GM03348 (cell line): ENCODE measurements at places on chromosomes 13 and 19.
A peak's percentile ranks its signal among the peaks of the same experiment; 100 is the strongest.

- no peak for DNase-seq
Observed at GRCh38 chr19:8366961-8367326, 3.0 kb downstream of the ANGPTL4 start.

- DNase-seq = no peak
Observed at GRCh38 chr19:46209051-46209450, 20.5 kb upstream of the IGFL1 start.

GRCh38 chr13:107395927-107396662, 819.2 kb downstream of the LIG4 start:
- no peak for DNase-seq

- no peak for DNase-seq
Observed at GRCh38 chr19:5321851-5322681, 18.5 kb downstream of the PTPRS start.

DNA sequence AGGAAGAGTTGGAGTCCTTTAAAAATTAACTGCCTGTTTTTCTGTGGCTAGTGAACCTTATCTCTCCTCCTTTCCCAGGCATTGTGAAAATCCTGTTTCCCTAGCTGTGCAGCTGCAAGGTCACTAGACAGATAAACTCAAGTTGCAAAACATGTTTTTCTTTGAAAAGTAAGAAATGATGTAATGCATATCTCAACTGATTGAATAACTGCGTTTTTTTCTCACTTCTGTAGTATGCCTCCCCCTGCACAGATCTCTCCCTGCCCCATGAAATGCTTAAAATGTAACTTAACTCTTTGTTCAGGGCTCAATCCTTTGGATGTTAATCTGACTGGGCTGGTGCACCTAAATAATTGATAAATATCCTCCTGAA, 27.7 kb upstream of the CYSLTR2 start:
- no peak for DNase-seq

- no peak for DNase-seq
Observed at GRCh38 chr19:6873708-6874431, 13.5 kb upstream of the ADGRE1 start.

DNA sequence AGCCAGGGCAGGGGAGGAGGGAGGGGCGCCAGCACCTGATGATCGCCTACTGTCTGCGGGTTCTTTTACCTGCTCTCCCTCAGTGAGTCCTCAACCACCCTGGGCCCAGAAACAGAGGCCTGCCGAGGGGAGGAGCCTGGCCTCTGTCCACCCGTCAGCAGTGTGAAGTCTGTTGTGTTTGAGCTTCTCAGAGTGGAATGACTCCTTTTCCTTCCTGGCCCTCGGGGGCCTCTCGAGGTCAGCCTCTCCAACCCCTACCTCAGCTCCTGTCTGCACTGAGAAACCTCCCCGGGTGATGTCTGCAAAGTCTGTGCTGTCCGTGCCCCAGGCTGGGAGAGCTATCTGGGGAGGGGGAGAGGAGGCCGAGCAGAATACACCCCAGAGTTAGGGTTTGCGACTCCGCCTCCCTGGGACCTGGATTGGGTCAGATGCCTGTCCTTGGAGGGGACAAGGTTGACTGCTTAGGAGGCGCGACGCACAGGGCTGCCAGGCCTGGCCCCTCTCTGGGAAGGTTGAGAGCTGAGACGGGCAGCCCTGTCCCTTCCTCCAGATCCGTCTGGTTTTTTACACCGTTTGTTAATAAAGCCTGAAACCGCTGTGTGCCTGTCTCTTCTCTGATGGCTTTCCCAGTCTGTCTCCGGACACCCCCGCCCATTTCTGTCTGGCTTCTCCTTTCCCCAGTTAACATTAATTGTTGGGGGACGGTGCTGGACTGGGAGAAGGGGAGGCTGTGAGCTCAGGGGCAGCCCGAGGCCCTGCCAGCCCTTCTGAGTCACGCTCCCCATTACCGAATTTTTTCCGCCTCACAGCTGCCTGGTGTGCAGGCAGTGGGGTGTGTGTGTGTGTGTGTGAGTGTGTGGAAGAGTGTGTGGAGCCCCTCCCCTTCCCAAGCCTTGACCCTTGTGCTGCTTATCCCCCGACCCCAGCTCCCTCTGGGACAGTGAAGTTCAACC, 989 bp upstream of the SSC5D start:
- DNase-seq = peak; percentile 92

- peak; percentile 60 for DNase-seq
Observed at GRCh38 chr19:49327878-49328544, 3.0 kb upstream of the SLC6A16 start.

DNA sequence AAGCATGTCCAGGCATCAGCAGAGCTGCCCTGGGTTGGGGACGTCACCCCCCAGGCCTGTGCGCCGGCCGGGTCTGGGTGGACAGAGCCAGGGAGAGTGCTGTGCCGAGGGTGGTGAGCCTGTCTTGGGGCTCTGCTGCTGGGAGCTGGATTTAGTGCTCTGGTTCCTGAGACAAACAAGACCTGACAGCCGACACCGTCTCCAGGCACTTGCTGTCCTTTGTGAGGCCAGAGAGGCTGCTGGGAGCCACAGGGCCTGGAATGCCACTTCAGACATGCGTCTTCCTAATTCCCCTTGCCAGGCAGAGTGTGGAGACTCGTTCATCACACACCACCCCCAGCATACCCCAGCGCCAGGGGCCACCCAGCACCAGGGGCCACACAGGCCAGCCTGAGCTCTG, 165.8 kb downstream of the KDM4B start:
- DNase-seq = no peak

- DNase-seq = peak; percentile 73
Observed at GRCh38 chr19:771332-771785, 20.4 kb downstream of the MISP start.

DNA sequence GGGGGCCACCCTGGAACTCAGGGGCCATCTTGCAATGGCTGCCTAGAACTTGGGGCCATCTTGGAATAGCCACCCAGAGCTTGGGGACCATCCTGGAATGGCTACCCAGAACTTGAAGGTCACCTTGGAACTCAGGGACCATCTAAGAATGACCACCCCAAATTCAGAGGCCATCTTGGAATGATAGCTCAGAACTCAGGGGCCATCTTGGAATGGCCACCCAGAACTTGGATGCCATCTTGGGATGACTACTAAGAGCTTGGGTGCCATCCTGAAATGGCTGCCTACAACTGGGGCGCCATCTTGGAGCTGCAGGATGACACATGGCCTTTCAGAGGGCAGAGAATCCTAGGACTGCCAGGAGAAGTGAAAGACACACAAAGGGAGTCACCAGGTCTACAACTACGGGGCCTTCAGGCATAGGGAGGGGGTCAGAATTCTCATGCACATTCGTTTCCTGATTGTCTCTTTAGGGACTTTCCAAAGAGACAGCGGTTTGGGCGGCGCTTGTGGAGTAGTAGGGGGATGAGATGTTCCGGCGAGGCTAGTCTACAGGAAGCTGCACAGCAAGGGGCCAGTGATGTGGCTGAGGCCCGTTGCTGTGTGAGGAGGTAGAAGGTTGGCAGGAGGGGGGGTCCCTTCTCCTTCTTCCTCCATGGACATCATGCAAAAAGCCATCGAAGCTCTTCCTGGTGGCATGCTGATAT, 125.0 kb downstream of the IER2 start:
- no peak for DNase-seq

DNA sequence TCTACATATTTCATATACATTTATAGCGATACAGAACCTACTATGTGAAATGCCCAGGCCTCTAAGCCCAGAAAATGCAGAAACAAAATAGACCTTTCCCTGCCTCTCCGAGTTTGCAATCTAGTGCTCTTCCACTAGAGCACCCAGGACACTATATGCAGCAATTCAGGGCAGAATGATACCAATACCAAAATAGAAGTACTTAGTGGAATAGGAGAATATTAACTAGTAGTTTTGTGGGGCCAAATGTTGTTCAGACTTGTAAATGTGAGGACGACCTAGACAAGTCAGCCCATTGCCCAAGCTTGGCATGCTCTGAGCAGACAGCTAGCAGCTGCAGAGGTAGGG, 35.8 kb upstream of the FLT1 start:
- peak; percentile 52 for DNase-seq

GRCh38 chr13:25214491-25215252, 42.6 kb upstream of the AMER2 start:
- DNase-seq = no peak

DNA sequence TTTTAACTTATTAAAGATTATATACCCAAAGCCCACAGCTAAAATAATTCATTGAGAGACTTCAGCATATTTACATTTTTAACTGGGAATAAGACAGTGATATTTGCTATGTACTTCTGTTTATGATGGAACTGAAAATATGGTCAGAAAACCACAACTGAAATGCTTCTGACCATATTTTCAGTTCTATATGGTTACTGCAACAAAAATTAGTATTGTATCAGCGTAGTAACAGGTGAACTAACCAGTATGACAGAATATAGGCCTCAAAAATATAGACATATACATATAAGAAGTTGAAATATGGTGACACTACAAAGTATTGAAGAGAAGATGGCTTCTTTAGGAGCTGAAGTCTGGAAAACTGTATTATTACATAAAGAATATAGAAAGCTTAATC, 857.4 kb downstream of the OLFM4 start:
- no peak for DNase-seq

GRCh38 chr13:106105153-106105552, 430.3 kb downstream of the EFNB2 start:
- no peak for DNase-seq

GRCh38 chr13:59658738-59659330, 504.9 kb downstream of the DIAPH3 start:
- DNase-seq = no peak

DNA sequence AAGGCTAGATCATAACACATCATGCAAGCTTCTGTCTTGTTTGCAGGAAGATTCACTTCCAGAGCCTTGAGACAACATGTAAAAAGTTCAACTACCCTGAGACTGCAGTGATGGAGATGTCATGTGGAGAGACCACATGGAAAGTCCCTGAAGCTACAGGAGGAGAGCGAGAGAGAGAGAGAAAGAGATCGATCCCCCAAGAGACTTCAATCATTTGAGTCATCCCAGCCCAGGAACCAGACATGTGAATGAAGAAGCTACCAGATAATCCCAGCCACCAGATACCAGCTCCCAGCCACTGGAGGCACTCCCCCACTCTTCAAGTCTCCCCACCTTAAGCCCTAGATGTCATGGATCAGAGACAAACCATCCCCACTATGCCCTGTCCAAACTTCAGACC, 10.7 kb upstream of the EVI5L start:
- no peak for DNase-seq

DNA sequence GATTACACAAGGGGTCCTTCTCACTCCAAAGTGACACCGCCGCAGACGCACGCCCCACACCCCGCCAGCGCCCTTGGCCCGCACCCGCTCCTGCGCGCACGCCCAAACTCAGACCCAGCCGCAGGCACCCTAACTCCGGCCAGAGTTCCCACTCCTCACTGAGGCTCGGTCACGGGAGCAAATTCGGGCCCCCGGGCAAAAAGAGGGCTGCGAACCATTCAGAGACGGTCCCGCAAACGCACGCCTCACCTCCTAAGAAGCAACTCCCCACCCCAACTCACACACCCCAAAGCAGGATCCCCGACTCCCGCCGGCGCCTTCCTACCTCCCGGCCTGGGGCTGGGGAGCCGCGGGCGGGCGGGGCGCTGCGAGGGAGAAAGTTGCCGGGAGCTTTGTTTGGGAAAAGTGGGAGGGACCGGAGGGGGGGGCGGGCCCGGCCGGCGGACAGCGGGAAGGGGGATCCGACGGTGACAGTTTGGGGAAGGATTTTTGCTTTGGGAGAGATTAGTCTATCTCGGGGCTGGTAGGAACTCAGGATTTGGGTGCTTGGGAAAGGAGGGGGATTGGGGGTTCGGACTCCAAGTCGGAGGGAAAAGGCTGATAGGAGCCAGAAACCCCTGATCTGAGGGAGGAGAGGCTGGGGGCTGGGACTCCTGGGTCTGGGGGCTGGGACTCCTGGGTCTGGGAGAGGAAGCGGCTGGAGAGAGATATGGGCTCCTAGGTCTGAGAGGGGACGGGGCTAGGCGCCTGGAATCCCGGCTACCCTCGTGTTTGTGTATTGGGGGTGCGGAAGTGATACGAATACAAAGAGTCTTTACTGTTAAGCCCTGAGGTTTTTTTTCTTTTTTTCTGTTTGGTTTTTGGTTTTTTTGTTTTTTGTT, at the start of gene TEAD2:
TSS of gene TEAD2 (minus strand) at position 369 of the 881 bp plus-strand sequence. CDS start 2,341 bp downstream, outside the sequence.
- DNase-seq = peak; percentile 93

GRCh38 chr19:41864374-41864773, 4.3 kb downstream of the RPS19 start:
- DNase-seq = no peak

DNA sequence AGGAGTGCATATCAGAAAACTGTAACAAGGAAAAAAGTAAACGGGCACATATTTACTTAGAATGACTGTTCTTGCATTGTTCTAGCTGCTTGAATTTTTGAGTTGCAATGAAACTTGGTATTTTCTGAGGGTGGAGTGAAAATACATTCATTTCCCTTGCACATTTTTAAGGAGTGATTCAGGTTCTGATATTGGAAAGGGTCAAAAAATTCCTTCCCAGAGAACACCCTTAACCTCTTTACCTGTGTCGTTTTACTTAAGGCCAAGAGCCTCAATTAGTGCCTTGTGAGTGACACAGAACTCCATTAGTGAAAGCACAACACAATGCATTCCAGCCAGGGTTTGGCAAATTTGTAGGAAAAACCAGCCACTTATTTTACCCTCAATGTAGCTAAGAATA, 2.3 kb downstream of the ITGBL1 start:
- DNase-seq = no peak

- DNase-seq = peak; percentile 84
Observed at GRCh38 chr19:4139614-4140236, 13.7 kb upstream of the CREB3L3 start.

- DNase-seq = peak; percentile 58
Observed at GRCh38 chr13:59318320-59318930, 845.3 kb downstream of the DIAPH3 start.

DNA sequence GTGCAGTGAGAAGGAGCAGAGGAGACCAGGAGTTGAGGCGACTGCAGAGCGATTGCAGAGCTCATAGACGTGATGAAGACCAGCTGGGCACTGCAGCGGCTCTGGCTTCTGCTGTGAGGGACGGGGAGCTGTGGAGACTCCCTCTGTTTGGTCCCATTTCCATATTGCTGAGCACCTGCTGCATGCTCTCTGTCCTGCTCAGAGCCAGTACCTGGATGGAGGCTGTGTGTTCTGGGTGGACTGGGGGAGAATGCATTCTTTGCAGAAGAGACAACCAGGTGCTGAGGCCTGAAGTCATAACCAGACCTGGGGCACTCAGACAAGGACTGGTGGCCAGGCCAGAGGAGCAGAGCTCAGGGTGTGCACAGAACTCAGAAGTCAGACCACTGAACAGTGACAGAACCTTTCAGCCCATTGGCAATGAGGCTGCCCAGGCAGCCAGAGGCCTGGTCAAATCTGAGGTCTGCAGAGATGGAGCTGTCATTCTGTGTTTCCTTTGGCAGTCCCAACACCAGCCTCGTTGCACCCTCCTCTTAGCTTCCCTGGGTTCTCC, 1.3 kb upstream of the A1BG start:
- DNase-seq = no peak

DNA sequence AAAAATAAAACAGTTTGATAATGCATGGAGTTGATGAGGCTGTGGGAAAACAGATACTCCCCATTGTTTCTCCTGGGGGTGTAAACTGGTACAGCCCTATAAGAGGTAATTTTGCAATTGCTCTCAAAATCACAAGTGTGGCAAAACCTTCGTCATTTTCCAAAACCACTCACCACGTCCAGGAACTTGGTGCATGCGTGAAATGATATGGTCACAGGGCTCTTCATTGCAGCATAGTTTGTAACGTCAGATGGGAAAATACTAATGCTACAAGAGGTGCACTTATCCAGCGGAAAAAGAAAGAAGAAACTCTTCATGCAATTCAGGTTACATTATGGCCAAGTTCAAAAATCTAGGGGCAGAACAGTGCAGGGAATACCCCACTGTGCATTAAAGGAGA, 11.9 kb upstream of the PLAUR start:
- DNase-seq = no peak
